ENCODE measurements at places on chromosomes 12 and 14. TPM values are rescaled to one million over a fixed set of nuclear protein-coding genes. Genes with fewer than 3 reads are reported as not detected.

SLC10A1 gene
- not detected for total RNA-seq

RIMBP2 gene
- not detected for total RNA-seq

PPP1CC gene
- total RNA-seq, result 174 TPM

CD163 gene
- total RNA-seq, result not detected

ARMH4 gene
- total RNA-seq, result not detected

CFAP54 gene
- total RNA-seq, result 0.33 TPM

EGLN3 gene
- total RNA-seq, result 4.3 TPM

RPGRIP1 gene
- total RNA-seq, result not detected

AQP5 gene
- total RNA-seq, result not detected

PTPRQ gene
- total RNA-seq, result not detected

GALNT8 gene
- total RNA-seq, result 1.1 TPM

FGF6 gene
- not detected for total RNA-seq

CCDC38 gene
- 0.12 TPM for total RNA-seq

RNF31 gene
- total RNA-seq, result 129 TPM

CKAP4 gene
- 3.7 TPM for total RNA-seq

PMCH gene
- total RNA-seq, result 9.6 TPM

RIPK3 gene
- 22.9 TPM for total RNA-seq

WSCD2 gene
- total RNA-seq, result not detected

FAM90A1 gene
- total RNA-seq, result not detected

SIX6 gene
- total RNA-seq, result not detected

LHX5 gene
- not detected for total RNA-seq

NFE2 gene
- total RNA-seq, result not detected
